Pancreas (tissue), 10 donors: ENCODE measurements at places on chromosomes 16 and 17. TPM values are rescaled to one million over a fixed set of nuclear protein-coding genes. Genes with fewer than 3 reads are reported as not detected.

DNA sequence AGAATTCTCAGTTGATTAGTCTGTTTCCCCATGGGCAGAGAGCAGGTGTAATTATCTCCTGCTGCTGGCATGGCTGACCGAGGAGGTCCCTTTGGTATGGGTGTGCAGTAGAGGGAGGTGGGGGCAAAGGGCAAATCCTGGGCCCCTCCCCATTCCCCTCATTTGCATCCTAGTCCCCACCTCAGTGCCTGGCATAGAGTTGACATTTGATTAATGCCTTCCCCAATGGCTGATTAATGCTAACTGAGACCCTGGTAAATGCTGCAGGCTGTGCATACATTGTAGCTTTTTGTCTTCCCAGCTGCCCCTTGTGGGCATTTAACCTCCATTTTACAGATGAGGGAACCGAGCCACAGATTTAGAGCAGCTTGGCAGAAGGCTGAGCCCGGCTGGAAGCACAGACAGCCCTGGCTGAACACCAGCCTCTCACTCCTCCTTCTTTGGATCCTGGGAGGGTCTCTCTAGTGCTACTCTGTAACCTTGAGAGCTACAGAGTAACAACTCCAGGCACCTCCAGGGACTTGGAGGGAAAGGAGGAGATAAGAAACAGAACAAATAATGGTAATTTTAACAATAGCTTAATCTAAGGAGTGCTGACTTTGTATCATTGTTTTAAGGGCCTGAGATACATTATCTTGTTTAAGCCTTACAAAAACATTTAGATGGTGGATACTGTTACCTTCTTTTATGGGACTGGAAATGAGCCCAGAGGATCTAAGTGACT lies 5.1 kb downstream of the PLCG2 start:
- H3K4me1 ChIP-seq, result peaks cover 12% of the 10 kb centered on the region
- H3K36me3 ChIP-seq, result no peaks in the 10 kb centered on the region
- no peak overlapping the region for H3K4me3 ChIP-seq
- H3K27me3 ChIP-seq, result no peaks in the 10 kb centered on the region
- no peak for DNase-seq
- no peak overlapping the region for H3K27ac ChIP-seq

- no peak for DNase-seq
- no peaks in the 10 kb centered on the region for H3K27me3 ChIP-seq
- no peaks in the 10 kb centered on the region for H3K36me3 ChIP-seq
- no peak overlapping the region for H3K27ac ChIP-seq
- H3K4me3 ChIP-seq, result no peak overlapping the region
- no peaks in the 10 kb centered on the region for H3K4me1 ChIP-seq
These were observed 3.6 kb upstream of the CCL1 start for GRCh38 chr17:34366529-34367107.

The TVP23A gene
- total RNA-seq, result 0.16 TPM

The CDT1 gene
- total RNA-seq, result 1.2 TPM

DNA sequence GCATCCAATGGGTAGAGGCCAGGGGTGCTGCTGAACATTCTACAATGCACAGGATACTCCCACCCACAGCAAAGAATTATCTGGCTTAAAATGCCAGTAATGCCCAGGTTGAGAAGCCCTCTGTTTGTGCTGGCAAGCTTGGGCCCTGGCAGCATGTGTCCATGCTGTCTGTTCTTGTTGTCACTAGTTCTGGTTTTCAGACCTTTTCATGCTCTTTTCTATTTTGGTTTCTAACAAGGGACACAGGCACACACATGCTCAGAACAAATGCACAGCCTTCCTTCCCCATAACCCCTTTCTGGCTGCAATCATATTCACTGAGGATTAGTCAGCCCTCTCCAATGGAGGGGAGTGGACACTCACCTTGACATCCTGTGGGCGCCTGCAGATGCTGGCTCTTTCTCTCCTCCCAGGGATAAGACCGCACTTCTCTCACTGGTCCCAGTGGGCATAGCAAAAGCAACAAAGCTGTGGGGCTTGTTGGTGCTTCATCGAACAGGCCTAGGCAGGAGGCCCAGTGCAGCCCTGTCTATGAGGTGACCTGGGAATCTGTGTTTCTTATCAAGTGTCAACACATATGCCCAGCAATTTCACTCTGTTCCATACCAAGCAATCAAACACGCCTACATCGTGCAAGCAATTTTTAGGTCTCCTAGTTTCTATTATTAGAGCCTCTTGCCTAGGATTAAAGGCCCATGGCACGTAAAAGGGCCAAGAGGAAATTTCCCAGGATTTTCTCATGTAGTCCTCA lies 271.1 kb upstream of the CCL2 start:
- H3K36me3 ChIP-seq, result no peaks in the 10 kb centered on the region
- H3K4me1 ChIP-seq, result no peaks in the 10 kb centered on the region
- H3K27ac ChIP-seq, result no peak overlapping the region

The SHISA6 gene
- total RNA-seq, result 0.16 TPM

The LYRM9 gene
- 10.3 TPM for total RNA-seq

GRCh38 chr17:76159157-76159556 lies 18.1 kb upstream of the FOXJ1 start:
- no peaks in the 10 kb centered on the region for H3K27me3 ChIP-seq
- H3K27ac ChIP-seq, result no peak overlapping the region
- no peaks in the 10 kb centered on the region for H3K4me1 ChIP-seq

The ZNF385C gene
- 0.67 TPM for total RNA-seq

GRCh38 chr16:3766177-3766576 lies 48.9 kb upstream of the TRAP1 start:
- no peaks in the 10 kb centered on the region for H3K4me1 ChIP-seq
- no peak overlapping the region for H3K27ac ChIP-seq
- no peak overlapping the region for H3K4me3 ChIP-seq

DNA sequence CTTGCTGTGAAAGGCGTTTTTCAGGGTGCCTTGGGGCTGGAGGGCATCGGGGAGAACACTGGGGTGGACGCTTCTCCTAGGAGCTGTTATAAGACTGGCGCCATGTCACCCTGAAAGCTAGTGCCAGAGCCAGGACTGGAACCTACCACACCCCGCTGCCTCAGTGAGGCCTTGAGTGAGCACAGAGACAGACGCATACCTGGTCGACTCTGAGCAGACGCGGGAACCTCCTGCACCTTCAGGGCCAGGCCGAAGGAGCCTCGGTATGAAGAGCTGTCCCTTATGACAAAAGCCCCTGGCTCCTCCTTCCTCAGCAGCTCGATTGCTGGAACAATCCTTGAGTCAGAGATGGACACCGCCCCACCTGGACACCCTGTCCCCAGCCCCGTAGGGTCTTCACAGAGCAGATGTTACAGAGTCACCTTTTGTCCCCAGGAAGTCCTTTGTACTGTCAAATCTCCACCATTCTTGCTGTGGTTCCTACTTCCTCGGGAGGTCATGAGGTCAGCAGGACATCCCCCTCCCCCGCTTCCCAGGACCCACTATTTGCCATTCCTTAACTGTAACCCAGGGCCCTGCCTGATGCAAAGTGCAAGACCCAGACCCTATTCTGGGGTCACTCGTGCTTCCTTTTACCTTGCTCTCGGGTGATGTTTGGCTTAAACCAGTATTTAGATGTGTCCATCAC lies 17.0 kb downstream of the TNS4 start:
- H3K27ac ChIP-seq, result no peak overlapping the region
- no peaks in the 10 kb centered on the region for H3K36me3 ChIP-seq
- no peaks in the 10 kb centered on the region for H3K27me3 ChIP-seq
- no peaks in the 10 kb centered on the region for H3K4me1 ChIP-seq

The ABHD15 gene
- 7.3 TPM for total RNA-seq

The MFAP4 gene
- 18.0 TPM for total RNA-seq
